ENCODE measurements at places on chromosomes 3 and 15.

GRCh38 chr3:9552252-9552999 is 1.2 kb downstream of the LHFPL4 start:
- DNase-seq, result no peak

DNA sequence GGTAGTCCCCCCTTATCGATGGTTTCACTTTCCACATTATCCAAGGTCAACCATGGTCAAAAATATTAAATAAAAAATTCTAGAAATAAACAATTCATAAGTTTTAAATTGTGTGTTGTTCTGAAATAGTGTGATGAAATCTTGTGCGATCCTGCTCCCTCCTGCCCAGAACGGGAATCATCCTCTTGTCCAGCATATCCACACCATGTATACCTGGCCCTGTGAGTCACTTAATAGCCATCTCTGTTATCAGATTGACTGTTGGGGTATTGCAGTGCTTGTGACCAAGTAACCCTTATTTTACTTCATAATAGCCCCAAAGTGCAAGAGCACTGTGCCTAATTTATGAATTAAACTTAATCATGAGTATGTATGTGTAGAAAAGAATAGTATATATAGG is 19.1 kb downstream of the FAM81A start:
- DNase-seq, result no peak

DNA sequence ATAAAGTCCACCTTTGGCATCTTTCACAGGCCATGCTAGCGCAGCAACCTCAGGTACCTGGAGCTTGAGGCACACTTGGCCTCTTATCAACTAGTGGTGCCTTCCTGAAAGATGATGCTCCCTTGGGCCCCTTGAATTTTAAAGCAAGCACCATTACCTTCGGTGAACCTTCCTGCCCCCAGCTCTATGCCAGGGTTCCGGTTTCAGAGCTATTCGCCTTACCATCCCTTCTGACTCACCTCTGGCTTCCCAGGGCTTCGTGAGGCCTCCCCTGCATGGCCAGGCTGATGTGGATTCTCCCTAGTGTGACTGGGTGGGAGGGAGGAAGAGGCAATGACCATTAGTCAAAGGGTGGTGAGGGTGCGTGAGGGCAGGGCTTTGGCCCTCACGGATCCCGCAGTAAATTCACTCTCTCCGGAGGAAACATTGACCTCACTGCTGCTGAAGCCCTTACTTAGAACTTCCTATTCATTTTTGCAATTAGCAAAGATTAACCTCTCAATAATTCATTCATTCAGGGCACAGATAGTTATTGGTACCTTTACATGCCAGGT is 16.3 kb downstream of the BHLHE40 start:
- DNase-seq, result no peak

- no peak for DNase-seq
Measured at GRCh38 chr3:38471260-38471857, 17.7 kb downstream of the ACVR2B start.

- no peak for DNase-seq
Measured at GRCh38 chr3:173398111-173398479, 551 bp downstream of the NLGN1 start.

- no peak for DNase-seq
Measured at GRCh38 chr15:99371180-99372103, 120.2 kb downstream of the LRRC28 start.

DNA sequence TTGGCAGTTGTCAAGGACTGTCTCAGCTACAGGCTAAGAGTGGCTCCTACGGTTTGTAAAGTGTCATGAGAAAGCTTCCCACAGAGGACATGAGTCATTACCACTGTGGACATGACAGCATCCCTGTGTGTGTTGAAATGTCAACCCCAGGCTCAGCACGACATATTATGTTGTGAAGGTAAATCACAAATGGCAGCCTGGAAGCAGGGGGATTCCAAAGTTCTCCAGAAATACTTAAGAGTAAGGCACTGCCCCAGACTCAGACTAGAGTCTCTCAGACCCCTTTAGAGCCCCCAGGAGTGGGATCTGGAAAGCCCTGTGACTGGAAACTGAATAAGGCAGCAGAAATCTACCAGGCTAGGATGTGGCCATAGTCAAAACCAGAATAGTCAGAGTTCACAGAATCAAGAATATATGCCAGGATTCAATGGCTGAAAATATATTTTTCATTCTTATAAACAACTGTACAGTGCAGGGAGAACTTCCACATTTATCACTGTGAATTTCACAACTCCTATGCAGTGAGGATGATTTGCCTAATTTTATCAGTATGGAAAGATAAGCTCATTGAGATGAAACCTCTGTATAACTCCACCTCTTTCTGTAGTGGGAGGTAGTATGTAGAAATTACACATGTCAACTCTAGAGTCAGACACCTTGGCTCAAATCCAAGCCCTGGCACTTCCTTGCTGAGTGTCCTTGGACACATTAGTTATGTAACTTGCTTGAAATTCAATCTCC is 237.1 kb upstream of the CFAP20DC start:
- DNase-seq, result no peak

DNA sequence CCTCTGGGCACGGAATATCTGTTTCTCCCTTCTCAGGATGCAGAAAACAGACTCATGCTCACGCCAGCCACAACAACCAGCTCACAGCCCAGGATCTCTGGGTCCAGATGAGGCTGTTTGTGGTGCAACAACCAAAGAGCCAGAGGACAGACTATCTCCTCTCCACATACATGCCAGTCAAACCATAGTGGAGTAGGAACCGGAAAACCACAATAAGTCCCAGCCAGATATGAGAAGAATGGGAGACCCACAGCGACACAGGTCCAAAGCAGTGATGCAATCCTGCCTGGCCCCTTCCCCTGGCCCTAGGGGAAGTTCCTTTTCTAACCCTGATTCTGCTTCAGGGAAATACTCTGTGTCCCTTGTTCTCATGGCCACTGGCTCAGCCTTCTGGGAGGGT is 27.6 kb downstream of the MEX3B start:
- DNase-seq, result no peak

DNA sequence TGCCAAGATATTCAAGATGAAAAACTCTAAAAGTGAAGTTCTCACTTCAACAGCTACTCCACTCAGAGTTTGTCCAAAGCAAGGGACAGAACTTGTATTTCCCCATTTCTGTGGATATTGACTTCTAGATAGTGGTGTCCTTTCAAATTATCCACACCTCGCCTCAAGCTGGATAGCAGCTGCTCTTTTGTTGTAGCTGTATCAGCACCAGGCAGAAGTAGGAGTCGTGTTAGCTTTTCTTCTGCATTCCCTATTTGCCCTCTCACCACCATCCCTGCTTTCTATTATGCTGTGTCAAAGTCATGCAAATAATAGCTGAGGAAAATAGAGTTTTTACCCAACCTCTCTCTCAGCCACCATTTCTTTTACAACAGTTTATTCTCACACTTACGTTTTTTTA is 303.8 kb downstream of the EPHA3 start:
- DNase-seq, result no peak

- no peak for DNase-seq
Measured at GRCh38 chr3:46693038-46693891, at the start of gene ALS2CL. Gene ALS2CL, minus strand, starts transcription at chr3:46693679. Its CDS starts 4,239 bp downstream, at chr3:46689440.

DNA sequence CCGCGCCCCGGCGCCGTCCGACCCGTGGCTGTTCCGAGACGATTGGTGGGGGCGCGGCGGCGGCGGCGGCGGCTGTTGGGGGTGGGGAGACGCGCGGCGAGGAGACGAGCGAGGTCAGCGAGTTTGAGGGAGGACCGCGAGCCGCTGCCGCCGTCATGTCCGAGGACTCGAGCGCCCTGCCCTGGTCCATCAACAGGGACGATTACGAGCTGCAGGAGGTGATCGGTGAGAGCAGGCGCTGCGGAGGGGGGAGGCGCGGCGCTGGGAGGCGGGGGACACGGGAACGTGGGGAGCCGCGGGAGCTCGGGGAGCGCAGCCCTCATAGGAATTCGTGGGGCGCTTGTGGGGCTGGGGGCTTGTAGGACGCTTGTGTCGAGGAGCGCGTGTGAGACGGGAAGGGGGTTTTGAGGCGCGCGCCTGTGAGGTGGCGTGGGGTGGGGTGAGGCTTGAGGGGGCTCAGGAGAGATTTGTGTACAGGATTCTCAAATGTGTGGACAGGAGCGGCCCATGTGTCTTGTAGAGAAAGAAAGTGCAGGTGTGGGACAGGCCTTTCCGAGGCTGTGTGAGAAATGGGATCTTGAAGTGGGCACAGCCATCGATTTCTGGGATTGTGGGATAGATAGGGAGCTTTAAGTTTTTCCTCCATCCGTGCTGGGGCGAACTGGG is 518 bp downstream of the OXSR1 start:
- no peak for DNase-seq

DNA sequence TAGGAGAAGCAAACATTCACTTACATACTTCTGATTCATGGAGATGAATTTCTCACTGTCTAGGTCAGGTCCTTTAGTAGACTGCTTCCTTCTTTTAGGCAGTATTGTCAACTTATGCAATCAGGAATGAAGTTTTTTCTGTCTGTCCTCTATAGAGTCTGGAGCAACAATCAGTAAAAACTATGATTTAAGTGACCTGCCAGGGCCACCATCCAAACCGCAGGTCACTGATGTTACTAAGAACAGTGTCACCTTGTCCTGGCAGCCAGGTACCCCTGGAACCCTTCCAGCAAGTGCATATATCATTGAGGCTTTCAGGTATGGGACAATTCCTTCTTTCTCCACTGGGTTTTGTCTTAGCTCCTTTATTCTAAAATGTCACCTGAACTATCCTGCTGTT is 523.1 kb downstream of the ROBO2 start:
- no peak for DNase-seq

DNA sequence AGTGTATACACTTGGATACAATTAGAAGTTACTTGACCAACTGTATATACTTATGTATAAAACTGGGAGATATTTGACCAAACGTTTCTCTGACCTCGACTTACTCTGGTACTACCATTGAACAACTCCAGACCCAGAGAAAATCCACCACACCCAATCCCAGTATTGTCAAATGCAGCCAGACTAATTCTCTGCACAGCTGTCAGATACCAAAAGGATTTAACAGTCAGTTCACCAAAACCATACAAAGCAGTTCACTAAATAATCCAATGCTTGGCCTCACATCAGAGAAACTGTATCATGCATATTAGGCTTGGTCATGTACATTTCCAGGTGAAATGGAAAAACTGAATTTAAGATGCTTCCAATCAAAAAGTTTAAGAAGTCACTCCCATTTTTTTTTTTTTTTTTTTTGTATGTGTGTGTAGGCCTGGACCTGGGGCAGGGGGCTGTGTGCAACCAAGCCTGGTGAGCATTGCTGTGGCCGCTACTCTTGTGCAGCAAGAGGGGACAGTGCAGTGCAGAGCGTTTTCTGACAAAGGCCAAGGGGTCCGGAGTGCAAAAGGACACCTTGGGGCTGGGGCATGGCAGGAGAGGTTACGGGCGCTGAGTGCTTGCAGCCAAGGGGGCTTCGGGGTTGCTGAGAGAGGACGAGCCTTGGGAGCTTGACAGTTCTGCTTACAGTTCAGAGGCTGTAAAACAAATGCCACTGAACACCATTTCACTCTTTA is 1.4 kb downstream of the TOMM70 start:
- DNase-seq, result no peak

GRCh38 chr3:190504354-190505125 is 9.3 kb upstream of the IL1RAP start:
- no peak for DNase-seq

DNA sequence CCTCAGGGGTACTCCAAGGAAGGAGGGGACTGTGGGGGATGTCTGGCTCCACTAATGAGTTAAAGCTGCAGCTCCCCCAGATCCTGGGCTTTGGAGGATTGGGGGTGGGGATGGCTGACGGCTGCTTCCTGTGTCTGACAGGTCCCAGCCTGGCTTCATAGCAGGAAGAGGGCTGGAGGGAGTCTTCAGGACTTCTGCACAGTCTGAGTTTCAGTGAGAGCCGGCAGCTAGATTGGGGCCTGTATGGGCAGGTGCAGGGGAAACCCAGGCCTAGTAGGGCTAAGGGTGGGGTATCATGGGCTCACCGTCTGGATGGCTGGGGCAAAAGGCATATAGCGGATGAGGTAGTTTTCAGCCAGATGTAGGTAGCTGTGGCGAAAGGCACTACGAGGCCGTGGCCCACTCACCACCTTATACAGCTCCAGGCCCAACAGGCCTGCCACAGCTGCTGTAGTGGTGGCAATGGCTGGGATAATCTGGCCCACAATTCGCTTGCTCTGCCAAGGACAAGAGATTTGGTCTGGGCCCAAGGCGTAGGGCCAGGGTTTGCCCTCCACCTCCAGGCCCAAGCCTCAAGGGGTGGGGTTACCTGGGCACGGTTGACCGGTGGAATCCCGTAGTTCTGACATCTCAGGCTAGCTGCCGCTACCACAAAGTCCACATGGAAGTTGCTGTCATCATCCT is 4.5 kb downstream of the INKA1 start:
- DNase-seq, result no peak

- no peak for DNase-seq
Measured at GRCh38 chr3:52447512-52448355, 2.8 kb upstream of the SEMA3G start.

DNA sequence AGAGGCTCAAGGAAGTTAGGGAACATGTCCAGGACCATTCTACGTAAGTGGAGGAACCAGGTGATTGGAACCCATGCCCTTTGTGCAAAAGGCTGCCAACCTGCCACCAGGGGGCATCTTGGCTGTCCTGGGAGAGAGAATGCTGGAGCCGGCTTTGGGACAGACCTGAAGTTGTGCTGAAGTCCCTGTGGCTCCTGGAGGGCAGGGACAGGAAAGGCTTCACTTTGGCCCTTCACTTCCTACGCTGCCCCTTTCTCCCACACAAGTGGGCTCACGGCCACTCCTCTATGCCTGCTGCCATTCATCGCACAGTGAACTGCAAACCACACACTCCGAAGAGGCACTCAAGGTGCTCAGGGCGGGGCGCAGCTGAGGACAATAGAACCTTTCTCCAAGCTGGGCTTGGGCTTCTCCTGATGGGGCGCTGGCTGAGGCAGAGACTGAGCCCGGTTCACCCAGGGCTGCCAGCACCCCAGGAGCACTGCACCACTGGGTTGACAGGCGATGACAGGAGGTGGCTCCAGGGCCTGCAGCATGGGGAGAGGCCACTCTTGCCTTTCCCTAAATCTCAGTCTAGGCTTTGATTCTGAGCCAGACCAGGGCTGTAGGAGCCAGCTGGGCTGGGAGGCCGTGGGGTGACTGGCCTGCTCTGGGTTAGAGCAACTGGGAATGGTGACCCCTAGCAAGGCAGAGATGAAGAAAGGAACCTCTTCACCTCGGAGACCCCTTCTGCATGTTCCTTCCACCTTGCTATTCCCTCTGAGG is 8.4 kb downstream of the SHF start:
- no peak for DNase-seq

- DNase-seq, result no peak
Measured at GRCh38 chr3:100164743-100165142, 50.4 kb upstream of the FILIP1L start.

GRCh38 chr3:188476935-188477334 is 323.0 kb downstream of the LPP start:
- no peak for DNase-seq

Measured in AG04449 (cell line).